Colonic mucosa (tissue), 4 donors: ENCODE measurements at places on chromosomes 11 and 22.

- no peak for DNase-seq
These were observed 212.7 kb downstream of the LARGE1 start for GRCh38 chr22:33707581-33707980.

DNA sequence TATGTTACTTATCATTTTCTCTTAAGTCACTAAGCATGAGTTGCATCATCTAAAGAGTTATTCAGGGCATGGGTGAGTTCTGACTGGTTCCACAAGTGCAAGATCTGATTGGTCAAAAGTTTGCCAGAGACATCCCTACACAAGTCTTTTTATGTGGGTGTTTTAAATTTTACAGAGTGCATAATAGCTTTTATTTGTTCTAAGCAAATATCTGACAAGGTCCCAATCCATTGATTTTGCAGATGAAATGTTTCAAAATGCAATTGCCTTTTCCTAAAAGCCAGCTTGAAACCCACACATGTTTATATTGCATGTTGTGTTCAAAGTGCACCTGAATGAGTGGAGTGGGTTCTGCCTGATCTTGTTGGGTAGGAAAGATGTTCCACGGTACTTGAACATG lies 101.7 kb upstream of the PAX6 start:
- no peak for DNase-seq

DNA sequence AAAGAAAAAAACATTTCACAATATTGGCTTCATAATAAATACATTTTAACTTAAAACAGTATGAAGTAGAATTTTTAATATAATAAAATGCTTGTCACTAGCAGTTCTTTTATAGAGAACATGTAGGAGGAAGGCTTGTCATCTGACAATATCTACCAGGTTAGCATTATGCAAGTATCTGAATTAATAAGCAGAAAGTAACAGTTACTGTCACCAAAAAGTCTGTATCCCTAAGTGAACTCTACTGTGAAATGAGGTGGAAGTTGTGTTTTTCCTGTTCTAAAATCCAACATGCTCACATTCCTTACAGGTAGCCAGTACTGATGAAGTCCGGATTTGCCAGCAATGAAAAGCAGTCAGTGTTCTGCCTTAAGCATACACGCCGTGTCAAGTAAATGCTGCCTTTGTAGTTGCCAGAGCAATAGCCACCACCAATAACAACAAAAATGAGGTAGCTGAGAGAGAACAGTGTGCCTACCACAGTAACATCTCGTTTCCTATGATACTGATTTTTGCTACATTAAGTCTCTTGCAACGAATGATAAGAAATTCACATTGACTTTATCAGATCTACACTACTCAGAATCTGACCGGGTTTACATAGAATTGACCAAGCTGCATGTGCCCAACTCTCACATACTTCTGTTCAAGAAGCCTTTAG lies 95.5 kb downstream of the SIK3 start:
- no peak for DNase-seq

GRCh38 chr11:108836541-108836940 lies 171.7 kb downstream of the DDX10 start:
- no peak for DNase-seq

DNA sequence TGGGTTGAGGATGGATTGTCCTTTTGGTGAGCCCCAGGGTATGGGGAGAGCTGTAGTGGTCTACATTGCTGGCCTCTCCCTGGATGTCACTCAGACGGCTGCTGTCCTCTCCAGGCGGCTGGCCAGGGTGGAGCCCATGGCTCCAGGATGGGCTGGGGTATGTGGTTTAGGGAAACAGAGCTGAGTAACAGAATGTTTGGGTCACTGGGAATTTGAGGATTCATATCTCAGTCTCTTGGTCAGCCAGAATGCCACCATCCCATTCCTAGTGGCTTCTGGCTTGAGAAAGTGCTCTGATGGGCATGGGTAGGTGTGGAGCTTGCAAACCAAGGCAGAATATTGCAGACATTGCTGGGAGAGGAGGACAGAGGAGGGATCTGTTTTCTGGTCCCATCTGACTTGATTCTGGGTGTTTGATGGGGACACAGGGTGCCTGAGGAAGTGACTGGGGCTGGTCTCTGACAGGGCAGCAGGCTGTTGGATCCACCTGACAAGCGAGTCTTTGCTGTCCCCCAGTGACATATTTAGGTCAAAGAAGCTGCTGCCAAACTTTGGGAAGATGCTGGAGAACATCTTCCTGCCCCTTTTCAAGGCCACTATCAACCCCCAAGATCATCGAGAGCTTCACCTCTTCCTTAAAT lies 41.4 kb downstream of the AMPD3 start:
- peak; percentile 9 for DNase-seq

DNA sequence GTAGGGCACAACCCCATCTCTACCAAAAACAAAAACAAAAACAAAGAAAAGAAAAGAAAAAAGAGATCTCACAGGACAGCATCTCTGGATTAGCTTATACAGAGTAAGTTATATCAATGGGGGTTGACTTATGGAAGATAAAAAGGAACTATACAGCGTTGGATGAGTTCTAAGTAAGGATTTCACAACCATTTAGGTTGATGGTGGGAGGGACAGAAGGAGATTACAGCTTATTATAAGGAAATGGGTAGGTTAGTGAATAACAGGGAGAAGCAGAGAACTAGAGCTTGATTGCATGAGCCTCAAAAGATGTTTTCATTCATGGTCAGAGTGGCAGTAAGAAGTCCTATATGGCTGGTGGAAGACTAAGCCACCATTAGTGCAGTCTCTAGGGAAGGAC lies 60.3 kb downstream of the CECR2 start:
- no peak for DNase-seq

DNA sequence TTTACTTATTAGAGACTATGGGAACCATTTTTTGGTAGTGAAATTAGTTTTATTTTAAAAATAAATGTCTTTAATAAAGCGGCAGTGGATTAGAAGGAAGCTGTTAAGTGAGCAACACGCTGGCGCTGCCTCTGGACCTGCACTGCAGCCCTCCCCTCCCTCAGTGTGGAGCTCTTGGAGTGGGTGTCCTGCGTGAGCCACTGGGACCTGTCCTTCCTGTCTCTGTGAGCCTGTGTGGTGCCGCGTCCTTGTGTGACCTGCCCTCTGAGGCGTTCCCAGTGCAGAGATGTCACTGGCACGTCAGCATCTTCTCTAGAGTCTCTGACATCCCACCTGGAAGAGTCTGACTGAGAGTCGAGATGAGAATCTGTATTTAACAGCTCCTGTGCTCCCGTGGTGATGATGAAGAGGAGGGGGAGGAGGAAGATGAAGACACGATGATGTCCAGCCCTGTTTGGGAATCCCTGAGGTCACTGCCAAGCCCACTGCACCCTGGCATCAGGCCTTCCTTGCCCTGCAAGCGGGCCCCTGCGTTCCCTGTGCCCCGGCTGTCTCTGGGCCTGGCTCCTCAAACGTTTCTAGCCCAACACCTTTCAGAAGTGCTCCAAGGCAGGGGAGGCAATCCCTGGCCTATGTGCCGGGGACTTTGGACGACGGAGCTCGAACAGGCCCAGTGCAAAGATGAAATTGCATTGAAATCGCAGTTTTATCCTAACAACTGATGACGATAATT lies 271.8 kb downstream of the TBC1D22A start:
- DNase-seq: no peak

DNA sequence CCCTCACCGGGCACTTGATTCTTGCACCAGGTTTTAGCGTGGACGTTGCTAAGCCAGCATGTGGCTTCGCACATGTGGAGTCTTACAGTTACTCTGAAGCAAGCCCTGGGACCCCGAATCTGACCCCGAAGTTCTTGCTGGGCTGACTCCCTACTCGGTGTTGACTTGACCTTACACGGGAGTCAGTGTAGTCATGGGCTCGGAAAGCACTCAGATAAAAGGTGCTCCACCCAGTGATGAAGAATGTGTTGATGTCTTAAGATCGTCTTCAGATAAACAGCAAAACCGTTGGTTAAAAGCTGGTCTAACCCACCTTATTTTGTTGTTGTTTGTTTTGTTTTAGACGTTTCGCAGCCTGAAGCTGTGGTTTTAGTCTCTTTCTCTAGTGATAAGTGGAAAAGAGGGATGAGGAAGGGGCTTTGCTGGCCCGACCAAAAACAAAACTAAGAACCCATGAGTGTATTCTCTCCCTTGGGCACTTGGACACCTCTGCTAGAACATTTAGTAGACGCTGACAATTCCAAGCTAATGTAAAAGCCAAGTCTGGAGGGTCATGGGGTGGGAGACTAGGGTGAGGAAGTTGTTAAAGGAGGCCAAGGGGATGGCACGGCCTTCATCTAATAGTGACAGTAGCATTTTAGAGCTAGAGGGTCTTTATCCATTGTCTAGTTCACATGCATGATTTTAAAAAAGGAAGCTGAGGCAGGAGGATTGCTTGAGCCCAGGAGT lies 69.9 kb downstream of the BCR start:
- no peak for DNase-seq

DNA sequence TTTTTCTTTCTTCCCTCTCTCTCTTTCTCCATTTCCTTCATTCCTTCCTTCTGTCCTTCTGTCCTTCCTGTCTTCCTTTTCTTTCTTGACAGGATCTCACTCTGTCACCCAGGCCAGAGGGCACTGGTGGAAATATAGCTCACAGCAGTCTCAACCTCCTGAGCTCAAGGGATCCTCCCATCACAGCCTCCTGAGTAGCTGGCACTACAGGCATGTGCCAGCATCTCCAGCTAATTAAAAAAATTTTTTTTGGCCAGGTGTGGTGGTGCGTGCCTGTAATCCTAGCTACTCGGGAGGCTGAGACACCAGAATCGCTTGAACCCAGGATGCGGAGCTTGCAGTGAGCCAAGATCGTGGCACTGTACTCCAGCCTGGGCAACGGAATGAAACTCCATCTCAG lies 4.8 kb upstream of the DUSP8 start:
- DNase-seq: no peak

GRCh38 chr22:45529971-45530575 lies 27.4 kb downstream of the FBLN1 start:
- no peak for DNase-seq

- DNase-seq: no peak
These were observed 116.6 kb downstream of the PLEKHA7 start for GRCh38 chr11:16897470-16898061.

- DNase-seq: no peak
These were observed 11.0 kb downstream of the CARS1 start for GRCh38 chr11:3046190-3046589.

DNA sequence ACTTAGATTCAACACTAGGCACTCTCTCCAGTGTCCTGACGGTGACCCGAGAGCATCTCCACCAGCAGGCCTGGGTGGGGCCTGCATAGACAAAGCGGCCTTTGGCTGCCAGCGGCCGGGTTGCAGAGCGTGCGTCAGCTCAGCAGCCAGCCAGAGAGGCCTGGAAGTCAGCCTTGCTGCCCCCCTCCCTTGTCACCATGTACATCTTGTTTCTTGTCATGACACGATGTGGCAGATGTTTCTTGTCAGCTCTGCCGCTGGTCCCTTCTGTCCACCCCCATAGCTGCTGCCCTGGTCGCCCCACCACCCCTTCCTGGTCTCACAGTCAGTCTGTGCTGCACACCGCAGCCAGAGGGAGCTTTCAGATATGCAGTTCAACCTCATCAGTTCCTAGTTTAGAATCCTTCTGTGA lies 33.1 kb upstream of the CBX7 start:
- no peak for DNase-seq

DNA sequence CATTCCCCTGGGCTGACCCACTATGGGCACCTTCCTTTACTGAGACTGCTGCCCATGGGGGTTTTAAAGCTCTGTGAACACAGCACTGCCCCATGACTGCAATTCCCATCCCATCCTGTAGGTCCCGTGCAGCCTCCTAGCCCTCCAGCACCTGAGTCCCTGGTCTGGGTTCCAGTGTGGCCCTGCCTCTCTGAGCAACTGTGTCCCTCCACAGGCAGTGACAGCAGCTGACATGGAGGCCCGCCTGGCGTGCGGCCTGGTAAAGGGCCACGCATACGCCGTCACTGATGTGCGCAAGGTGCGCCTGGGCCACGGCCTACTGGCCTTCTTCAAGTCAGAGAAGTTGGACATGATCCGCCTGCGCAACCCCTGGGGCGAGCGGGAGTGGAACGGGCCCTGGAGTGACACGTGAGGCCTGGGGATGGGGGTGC lies 12.6 kb downstream of the OMP start:
- no peak for DNase-seq

- no peak for DNase-seq
These were observed 47.7 kb upstream of the SMIM38 start for GRCh38 chr11:69108030-69108429.

DNA sequence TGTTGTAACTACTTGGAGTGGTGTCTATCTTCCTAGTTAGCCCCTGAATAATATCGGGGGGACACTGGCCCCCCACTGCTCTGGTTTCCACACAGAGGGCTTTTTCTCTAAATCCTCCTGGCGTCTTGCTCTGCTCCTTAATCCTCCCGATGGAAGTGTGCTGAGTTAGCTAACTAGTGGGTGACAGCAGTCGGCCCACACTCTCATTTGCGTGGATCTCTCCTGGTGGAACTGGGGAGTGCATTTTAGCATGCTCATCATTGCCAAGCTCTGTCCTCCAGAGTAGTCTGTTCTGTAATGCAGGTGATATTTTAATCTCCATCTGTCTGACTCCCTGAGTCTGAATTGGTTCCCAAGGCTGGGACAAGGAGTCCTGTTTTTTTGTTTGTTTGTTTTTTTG lies 46.1 kb upstream of the RASSF10 start:
- DNase-seq: no peak

DNA sequence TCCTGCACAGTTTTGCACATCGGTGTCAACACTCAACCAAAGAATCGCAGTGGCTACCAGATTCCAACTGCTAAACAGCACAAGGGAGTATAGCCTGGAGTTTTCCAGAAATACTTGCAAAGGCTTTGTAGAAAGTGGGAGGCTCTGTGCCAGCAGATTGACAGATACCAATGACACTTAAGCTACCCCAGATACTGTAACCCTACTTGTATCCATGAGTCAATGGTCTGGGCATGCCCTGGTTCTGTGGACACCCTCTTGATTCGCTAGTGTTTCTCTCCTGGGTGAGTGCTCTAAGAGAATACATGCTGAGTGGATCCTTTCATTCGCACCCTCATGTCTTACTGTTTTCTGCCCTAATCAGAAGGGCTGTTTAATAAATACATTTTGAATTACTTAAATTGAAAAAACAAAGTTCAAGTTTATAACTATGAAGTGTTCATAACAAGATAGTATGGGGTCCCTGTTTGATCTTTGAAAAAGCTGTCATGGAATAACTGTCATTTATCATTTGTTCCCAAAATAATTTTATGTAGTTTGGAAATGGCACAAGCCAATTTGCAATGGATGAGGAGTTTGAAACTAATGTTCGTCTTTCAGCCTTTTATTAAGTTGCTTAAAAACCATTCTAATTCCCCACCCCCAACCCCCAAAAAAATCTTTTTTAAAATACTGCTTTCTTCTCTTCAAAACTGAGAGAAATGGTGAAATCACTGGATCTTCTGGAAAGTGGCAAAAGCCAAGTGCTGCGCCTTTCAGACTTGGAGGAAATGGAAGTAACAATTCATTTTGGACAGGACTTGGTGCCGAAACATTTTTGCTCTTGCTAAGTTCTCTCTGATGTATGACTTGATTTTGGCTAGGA lies 600.5 kb upstream of the TENM4 start:
- DNase-seq: no peak

DNA sequence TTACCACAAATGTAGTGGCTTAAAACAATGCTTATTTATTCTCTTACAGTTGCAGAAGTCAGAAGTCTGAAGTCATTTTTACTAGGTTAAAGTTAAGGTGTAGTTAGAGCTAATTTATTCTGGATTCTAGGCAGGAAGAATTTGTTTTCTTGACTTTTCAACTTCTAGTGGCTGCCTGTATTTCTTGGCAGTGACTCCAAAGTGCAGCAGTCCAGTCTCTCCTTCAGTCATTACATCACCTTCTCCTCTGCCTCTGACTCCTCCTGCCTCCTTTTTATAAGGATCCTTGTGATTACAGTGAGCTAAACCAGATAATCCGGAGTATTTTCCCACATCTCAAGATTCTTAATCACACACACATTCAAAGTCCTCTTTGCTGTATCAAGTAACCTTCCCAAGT lies 581.4 kb downstream of the KCNA4 start:
- DNase-seq: no peak

- no peak for DNase-seq
These were observed 95.2 kb downstream of the TP53I11 start for GRCh38 chr11:44855493-44855849.
